ENCODE measurements at places on chromosomes 1 and 21.

DNA sequence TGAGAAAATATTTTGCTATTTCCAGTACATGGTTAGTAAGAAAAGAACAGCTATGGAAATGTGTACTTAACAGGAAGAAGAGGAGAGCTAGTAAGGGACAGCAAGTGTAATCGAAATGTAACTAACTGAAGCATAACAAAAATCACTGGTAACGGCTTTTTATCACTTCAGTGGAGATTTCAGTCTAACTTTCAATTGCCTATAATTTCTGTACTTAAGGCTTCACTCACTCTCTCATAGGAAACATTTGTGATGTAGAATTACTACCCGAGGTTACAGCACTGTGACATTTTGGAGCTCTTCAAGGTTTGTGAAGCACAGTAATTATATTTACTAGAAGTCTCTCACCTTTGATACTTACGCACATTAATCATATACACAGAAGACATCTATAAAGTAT is 1119.1 kb downstream of the AMY1C start:
- DNase-seq, result no peak

- DNase-seq, result no peak
These were observed 1.6 kb downstream of the IGSF21 start for GRCh38 chr1:18109058-18109755.

DNA sequence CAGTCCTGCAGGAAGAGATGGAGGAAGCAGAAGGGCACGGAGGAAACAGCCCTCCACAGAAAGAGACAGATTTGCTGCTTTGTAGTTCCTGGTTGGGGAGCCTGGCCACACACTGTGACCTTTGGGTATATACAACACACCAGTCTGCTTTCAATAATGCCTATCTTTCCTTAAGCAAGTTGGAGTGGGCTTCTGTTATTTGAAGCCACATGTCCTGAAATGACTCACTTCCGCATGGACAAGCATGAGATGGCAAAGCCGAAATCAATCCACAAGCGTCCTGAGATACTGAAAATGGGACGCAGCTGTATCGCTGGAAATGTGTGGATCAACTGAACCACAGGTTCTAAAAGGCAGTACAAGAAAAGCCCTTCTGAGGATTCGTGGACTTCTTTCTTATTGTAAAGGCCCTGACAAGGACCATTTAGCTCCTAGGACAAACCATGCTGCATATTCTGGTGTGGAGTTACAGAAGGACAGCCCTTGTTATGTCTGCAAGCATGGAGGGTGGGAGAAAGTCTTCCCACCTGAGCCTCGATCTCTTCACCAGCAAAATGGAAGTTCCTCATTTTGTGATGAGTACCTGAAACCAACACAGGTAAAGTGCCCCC is 22.7 kb upstream of the FHAD1 start:
- DNase-seq, result no peak

GRCh38 chr1:227741166-227741870 is 6.1 kb downstream of the SNAP47 start:
- DNase-seq, result no peak

- no peak for DNase-seq
These were observed 544 bp upstream of the CCT8 start for GRCh38 chr21:29074007-29074376.

DNA sequence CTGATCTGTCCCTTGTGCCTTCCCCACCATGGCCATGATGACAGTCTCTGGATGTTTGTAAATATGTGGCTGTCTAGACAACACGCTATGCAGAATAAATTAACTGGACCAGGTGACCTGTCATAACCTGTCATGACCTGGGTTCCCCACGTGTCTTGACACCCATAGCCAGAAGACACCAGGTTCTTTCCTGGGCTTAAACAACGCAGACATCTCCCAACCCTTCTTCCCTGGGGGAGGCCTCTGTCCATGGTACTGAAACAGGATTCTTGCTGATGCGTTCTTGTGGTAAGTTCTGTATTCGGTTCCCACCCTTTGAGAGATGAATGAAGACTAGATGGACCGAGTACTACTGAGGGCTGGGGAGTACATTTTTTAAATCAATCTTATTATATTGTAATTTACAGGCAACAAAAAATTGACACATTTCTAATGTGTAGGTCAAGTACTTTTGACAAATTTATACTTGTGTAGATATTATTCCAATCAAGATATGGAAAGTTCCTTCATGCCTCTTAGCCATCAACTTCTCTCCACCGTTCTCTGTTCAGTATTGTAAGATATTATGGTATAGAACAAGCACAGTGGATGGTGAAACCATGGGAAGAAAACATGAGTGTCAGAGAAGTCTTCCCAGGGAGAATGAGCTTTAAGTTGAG is 738.8 kb downstream of the PTPRU start:
- no peak for DNase-seq

DNA sequence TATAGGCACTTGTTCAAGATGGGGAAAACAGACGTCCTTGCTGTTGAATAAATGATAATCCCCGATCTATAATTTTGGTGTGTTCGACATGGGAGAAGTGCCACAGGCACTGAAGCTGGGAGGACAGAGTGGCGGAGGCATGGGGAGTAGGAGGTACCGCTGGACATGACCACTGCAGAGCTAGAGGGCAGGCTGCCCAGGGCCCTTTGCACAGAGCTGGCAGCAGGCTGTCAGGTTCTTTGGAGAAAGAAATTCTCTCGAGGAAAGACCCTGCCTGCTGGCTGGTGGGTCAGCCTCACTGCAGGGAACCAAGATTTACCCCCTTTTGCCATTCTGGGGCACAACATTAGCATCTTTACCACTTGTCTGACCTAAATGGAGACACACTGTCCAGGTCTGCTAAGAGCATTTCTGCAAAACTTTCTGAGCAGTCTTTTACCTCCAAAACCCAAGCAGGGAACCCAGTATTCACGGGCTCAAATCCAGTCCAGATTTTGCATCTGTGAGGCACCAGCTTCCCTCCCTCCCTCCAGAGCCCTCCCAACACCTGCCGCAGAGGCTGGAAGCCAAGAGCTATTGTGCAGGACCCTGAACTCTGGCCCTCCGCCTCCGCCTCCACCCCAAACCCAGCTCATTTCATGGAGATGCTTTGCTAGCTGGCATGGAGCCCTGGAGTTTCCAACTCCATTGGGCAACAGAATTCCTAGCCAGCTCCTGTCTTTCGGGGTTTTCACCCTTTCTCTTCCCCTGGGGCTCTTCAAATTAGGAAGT is 142.3 kb downstream of the PLXNA2 start:
- no peak for DNase-seq

DNA sequence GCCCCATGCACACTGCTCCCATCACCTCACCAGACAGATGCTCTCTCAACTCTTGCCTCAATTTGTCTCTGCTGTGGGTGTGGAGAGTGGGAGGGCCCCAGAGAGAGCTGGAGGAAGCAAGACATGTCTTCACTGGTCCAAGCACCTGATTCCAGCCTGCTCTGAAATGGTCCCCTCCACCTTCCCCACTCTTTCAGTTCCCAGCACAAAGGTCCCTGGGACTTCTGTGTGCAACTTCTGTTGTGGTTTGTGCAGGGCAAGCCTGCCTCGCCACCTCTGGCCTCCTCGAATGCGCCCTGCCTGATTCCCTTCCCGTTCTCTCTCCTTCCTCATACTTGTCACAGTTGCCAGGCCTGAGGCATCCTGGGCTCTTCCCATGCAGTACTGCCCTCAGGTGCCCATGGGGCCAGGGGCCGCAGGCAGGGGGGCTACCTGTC is 119.3 kb downstream of the SYT2 start:
- no peak for DNase-seq

DNA sequence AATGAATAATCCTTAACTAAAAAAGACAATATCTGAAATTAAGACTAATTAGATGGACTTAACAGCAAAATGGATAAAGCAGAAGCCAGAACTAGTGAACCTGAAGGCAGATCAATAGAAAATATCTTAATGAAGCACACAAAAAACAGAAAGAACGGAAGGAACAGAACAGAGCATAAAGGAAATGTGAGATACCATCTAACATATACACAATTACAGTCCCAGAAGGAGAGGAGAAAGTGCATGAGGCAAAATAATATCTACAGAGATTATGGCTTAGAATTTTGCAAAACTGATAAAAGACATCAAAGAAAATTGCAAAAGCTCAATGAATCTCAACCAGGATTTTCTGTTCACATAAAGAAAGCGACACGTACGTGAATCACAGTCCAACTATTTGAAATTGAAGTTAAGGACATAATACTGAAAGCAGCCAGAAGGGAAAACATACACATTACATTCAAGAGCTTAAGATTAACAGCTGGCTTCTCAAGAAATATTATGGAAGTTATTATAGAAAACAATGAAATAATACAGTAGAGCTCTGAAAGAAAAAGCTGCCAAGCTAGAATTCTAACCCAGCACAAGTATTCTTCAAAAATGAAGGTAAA is 182.0 kb downstream of the CDC42BPA start:
- DNase-seq, result no peak

GRCh38 chr21:26136671-26137070 is 33.9 kb downstream of the APP start:
- no peak for DNase-seq

DNA sequence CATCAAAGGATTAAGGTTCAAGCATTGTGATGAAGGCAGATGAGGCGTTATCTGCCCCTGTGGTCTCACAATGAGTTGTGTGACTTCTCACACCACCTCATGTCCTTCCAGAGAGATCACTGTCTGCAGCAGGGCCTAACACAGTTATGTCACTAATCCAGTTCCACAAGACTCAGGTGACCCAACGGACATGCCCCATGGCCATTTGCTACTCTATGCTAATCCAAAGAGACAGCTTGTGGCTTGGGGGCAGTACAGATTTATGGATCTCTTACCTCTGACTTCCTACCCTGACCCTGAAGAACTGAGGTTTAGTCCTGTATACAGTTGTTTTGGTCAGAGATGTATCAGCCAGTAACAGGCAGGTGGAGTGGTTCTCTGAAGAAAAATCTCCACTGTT is 147.1 kb downstream of the GLUL start:
- DNase-seq, result no peak

- no peak for DNase-seq
These were observed 89.4 kb upstream of the JAK1 start for GRCh38 chr1:65055747-65056146.

- DNase-seq, result no peak
These were observed 4.0 kb upstream of the HLX start for GRCh38 chr1:220875260-220875659.

GRCh38 chr1:221268295-221268694 is 389.1 kb downstream of the HLX start:
- no peak for DNase-seq

- DNase-seq, result no peak
These were observed 91.6 kb downstream of the SCCPDH start for GRCh38 chr1:246815693-246816270.

GRCh38 chr1:229457436-229457835 is 23.5 kb upstream of the ACTA1 start:
- DNase-seq, result no peak

DNA sequence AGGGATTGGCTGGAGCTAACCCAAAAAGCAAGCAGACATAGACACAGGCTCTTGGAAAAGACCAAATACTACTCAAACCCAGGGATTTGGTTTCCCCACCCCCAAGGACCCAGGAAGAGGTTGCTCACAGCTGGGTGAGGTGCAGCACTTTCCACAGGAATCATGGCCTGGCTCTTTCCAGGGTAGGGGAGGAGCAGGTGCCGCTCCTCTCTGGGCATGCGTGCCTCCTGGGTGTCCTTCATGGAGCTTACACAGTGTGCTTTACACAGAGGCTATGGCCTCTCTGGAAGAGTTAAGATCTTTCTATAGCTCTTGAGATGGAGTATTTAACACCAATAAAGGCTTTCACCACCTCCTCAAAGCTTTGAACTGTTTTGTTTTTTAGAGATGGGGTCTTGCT is 88.3 kb downstream of the CD58 start:
- DNase-seq, result no peak

DNA sequence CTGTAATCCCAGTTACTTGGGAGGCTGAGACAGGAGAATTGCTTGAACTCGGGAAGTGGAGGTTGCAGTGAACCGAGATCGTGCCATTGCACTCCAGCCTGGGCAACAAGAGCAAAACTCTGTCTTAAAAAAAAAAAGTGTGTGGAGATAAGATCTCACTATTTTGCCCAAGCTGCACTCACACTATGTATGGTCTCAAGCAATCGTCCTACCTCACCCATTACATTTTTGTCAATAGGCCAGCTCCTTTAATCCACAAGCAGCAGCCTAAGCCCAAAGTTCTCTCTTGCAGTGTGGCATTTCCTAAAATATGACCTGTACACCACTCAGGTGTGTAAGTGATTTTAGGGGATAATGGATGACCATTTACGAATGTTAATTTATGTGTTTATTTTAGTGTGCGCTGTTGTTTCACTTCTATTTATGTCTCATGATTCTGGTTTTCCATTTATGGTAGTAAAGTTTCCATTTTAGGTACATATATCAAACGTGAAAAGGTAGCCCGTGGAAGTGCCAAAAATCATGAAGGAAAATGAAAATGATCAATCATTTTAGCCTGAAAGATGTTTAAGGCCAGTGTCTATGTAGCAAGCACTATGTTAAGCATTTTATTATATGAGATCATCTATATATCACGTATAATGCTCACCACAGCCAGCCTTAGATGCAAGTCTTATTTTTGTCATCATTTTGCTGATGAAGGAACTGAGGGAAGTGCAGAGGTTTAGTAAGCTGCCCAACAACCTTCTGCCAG is 5.6 kb downstream of the LCK start:
- DNase-seq, result no peak

- DNase-seq, result no peak
These were observed 10.6 kb upstream of the F3 start for GRCh38 chr1:94552071-94552586.

- no peak for DNase-seq
These were observed 177.7 kb upstream of the HP1BP3 start for GRCh38 chr1:20964540-20965484.

DNA sequence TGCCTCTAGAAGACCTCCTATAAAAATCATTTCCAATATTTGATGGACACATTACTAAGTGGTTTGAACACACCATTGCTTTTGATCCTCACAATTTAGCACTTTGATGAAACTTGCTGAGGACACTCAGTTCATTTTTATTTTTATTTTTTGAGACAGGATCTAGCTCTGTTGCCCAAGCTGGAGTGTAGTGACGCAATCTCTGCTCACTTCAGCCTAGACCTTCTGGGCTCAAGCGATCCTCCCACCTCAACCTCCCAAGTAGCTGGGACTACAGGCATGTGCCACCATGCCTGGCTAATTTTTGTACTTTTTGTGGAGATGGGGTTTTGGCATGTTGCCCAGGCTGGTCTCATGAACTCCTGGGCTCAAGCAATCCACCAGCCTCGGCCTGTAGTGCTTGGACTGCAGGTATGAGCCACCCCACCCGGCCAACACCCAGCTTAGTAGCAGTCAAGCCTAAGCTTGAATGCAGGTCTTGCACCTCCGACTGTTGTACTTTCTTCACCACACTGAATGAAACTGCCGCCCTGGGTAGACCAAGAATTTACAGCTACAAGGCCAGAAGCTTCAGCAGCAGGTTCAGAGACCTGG is 24.8 kb upstream of the ATP2B4 start:
- DNase-seq, result no peak

- no peak for DNase-seq
These were observed 1.7 kb downstream of the KIAA2013 start for GRCh38 chr1:11924334-11925195.

- no peak for DNase-seq
These were observed 925 bp upstream of the ARHGEF10L start for GRCh38 chr1:17538428-17539117.
